ENCODE measurements at places on chromosomes 12 and 14. TPM values are rescaled to one million over a fixed set of nuclear protein-coding genes. Genes with fewer than 3 reads are reported as not detected.

Gene TROAP
- total RNA-seq, result 3.7 TPM

Gene RIPK3
- total RNA-seq, result 2.5 TPM

Gene GALC
- 26.4 TPM for total RNA-seq

Gene BHLHE41
- 0.43 TPM for total RNA-seq

All from smooth muscle cell of bladder (primary cell).